Anterior cingulate cortex (tissue), 58 donors: ENCODE measurements at places on chromosomes 1 and 21.

DNA sequence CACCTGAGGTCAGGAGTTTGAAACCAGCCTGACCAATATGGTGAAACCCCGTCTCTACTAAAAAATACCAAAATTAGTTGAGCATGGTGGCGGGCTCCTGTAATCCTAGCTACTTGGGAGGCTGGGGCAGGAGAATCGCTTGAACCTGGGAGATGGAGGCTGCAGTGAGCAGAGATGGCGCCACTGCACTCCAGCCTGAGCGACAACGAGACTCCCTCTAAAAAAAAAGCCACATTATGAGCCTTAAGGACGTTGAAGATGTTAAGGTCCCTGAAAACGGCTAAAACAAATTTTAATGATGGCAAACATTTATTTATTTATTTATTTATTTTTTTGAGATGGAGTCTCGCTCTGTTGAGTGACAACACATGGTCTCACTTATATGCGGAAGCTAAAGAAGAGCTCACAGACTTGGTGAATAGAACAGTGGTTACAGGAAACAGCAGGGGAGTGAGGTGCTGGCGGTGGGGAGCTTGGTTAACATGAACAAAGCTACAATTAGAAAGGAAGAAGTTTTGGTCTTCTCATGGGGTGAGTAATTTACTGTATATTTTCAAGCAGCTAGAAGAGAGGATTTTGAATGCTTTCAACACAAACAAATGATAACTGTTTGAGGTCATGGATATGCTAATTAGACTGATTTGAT, 47.1 kb downstream of the TCP10L start:
- no peak for DNase-seq

DNA sequence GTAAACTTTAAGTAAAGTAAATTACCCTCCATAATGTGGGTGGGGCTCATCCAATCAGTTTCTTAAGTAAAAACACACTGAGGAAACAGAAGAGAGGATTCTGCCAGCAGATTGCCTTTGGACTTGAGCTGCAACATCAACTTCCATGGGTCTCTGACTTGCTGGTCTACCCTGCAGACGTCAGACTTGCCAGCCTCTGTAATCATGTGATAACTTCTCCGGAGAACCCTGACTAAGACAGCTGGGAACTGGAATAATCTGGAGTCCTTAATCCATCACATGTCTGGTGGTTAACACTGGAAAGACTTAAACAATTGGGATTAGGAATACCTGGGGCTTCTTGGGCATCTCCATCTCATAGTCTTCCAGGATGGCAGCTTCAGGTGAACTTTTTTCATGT, 13.2 kb upstream of the CEP350 start:
- DNase-seq: no peak

DNA sequence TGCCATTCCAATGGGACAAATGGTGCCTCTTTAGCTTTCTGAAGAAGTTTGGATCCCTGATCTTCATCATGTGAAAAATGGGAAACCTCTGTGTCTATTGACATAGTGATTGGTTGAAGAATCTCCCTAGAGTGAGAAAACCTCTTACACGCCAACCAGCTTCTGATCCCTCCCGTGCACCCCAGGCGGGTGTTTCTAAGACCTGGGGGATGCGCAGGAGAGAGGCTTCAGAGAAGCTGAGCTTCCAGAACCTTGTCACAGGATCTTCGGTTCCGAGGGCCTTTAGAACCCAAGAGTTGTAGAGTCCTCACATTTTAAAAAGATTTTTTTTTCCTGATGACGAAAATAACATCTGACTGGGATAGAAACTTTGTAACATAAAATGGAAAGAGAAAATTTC, 11.3 kb downstream of the PODN start:
- no peak for DNase-seq

GRCh38 chr1:236472850-236473788, 50.7 kb upstream of the LGALS8 start:
- no peak for DNase-seq

GRCh38 chr1:21299780-21300395, 9.6 kb upstream of the ECE1 start:
- no peak for DNase-seq

DNA sequence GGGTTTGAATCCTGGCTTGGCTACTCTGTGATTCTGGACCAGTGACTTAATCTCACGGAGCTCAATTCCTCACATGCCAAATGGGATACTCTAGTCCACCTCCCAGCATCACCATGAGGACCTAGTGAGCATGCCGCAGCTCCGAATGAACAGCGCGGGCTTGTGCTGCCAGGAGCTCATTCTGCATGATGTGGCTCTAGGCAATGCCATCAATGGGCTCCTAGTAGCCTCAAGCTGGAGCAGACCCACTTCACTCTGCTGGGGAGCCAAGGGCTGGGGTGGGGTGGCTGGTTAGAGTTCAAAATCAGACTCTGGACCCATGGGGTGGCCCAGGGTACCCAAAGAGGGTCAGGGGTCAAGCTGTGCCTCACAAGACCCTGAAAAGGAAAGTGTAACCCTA, 41.5 kb downstream of the CDK18 start:
- DNase-seq: no peak

DNA sequence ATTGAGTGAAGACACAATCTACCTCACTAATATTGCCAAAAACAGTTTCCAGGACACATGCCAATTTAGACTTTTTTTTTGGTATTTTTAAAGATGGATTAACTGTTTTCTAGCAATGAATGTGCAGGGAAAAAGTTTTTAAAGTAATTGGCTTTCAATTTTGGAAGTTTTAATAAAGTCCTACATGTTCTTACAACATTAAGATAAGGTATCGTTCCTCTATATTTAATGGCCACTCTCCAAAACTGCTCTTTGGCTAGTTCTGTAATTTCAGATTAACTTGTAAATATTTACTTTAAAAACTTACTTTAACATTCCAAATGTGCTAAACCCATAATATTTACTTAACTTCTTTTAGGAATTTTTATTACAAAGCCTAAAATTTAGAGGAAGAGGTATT, 1332.2 kb upstream of the PRMT6 start:
- no peak for DNase-seq

- no peak for DNase-seq
Measured at GRCh38 chr1:47809301-47810084, 187.7 kb downstream of the TRABD2B start.

- DNase-seq: no peak
Measured at GRCh38 chr1:94674876-94675275, 133.3 kb upstream of the F3 start.

DNA sequence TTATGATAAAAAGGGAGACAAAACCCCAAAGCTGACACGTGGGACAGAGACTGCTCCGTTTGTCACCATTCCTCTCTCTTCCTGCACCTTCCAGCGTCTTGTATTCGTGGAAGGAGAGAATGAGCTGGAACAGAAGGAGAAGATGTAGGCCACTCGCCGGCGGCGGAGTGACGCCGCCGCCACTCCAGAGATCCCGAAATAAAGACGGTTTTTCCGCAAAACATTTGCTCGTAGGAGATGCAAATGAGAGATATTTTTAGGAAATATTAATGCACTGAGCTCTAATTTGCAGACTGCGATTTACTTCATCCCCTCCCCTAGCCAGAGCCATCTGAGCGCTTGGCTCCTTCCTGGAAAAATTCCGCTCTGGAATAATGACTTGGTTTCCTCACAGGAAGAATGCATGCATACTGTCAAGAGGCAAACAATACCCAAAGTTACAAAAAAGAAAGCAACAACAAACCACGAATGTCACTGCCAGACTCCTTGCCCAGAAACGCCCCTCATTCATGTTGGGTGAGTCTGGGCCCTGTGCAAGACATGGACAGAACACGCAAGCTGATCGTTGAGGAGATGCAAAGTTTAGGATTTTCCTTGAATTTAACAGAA, 18.0 kb upstream of the ADARB1 start:
- no peak for DNase-seq

GRCh38 chr1:230246551-230246950, 179.5 kb downstream of the GALNT2 start:
- no peak for DNase-seq

- DNase-seq: no peak
Measured at GRCh38 chr1:203448521-203449061, 27.0 kb upstream of the PRELP start.

GRCh38 chr1:47696737-47697441, 259.0 kb downstream of the FOXD2 start:
- no peak for DNase-seq

- peak; percentile 28 for DNase-seq
Measured at GRCh38 chr1:66050123-66050522, 257.4 kb downstream of the PDE4B start.

DNA sequence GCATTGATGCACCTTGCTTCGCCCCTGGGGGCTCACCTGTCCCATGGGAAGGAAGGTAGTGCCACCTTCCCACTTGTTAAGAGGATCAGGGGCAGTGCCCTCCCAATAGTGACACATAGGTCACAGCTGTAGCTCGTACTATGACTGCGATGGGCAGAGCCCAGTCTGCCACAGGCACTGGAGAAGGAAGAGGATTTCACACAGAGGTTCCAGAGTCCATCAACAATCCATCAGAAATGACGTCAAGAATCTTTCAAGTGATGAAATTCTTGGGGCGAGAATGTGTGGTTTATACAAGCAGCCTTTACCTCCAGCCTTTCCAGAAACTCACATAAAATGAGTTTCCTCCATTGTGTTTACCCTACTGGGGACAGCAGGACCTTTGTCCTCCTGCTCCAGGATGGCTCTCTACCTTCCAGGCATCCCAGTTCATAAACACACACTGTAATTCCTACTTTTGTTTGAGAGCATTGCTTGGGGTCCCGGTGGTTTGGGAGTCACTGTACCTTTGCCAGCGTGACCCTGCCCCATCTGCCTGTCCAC, 260.6 kb upstream of the VAMP3 start:
- DNase-seq: no peak

- no peak for DNase-seq
Measured at GRCh38 chr1:164369698-164370365, 189.2 kb upstream of the PBX1 start.

GRCh38 chr21:45615145-45615711, 28.3 kb upstream of the PCBP3 start:
- no peak for DNase-seq

DNA sequence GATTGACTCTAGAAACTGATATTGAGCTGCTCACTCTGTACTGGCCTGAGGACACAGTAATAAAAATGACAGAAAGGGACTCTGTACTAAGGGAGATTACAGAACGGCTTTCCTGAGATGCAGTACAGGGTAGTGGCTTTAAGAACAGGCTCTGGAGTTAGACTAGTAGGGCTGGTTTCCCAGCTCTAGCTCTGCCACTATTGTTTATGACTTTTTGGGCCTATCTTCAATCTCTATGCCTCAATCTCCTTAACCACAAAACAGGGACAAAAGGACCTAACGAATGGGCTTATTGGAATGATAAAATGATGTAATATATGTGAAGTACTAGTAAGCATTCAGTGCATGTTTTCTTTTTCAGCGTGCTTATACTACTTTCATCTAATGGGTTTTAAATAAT, 1.4 kb downstream of the DEPDC1 start:
- DNase-seq: no peak

- DNase-seq: no peak
Measured at GRCh38 chr1:57530206-57530910, 106.5 kb upstream of the DAB1 start.

GRCh38 chr1:103513711-103514110, 11.8 kb upstream of the RNPC3 start:
- no peak for DNase-seq

DNA sequence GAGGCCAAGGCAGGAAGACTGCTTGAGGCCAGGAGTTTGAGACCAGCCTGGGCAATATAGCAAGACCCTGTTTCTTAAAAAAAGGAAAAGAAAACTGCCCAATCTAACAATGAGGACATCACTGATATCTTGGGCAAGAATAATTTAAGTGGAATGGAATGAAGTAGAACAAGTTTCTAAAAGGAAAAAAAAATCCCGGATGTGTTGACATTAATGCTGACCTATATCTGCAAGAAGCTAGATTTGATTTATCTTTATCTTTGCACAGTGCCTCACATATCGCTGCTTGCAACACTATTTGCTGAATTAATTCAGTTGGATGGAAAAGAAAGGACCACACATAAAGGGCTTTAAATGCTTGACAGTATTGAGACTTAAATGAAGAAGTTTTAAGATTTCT, 27.8 kb downstream of the DIPK1A start:
- DNase-seq: no peak

DNA sequence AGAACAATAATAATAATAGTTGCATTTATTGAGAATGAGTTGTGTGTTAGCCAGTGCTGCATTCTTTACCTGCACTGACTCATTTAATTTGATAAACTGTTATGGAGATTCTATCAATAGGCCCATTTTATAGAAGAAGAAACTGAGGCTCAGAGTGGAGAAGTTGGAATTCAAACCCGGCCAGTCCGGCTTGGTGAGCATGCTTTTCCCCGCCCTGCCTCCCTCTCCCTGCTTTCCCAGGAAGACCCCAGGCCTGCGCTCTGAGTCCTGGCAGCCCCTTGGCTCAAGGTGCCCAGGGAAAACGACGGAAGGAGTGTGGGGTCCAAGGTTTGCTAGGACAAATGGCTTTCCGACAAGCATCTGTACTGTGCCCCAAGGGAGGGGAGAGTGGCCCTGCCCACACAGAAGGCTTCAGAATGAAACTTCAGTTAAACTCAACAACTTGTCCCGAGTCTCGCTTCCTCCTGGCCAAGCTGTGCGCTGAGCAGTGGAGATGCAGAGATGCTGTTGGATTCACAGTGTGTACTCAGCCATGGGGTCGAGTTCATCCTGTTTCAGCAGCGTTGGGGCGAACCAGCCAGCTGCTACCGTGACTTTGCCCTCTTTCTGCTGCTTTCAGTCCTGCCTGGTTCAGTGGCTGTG, 23.3 kb upstream of the PADI6 start:
- no peak for DNase-seq

GRCh38 chr1:41239988-41240610, 2.0 kb downstream of the SCMH1 start:
- no peak for DNase-seq

GRCh38 chr1:235067396-235068157, 61.1 kb downstream of the TOMM20 start:
- peak; percentile 43 for DNase-seq

DNA sequence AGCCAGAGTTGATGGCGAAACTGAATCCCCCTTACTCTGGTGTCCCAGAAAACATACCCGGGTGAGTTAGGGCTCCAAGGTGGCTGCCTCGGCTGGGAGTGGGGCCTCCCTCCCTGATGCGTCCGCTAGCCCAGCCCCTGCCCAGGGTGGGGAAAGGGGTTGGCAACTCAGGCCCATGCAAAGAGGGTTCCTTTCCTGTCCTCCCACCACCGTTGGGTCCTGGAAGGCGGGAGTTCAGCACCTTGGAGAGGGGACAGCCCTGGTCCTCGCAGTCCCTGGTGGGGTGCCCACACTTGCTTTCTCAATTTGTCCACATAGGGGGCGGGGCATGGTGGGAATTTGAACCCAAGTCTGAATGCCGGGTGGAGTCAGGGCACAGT, 6.1 kb downstream of the SRM start:
- no peak for DNase-seq

DNA sequence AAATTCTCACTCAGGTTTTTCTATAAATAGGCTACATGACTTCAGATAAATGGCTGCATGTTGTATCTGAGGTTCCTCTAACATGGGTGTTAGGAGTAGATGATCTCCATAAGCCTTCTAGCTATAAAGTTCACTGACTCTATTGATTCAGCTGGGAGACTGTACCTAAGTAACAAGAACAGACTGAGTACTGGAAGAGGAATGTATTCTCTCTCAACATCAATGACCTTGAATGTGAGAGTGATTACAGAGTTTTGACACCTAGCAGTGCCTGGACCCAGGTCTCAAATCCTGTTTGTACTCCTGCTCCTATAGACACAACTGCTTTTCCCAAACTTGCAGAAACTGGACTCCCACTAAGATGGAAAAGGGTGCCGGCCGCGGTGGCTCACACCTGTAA, 8.6 kb upstream of the SLC19A2 start:
- no peak for DNase-seq

- DNase-seq: no peak
Measured at GRCh38 chr1:18761948-18762840, 97.3 kb downstream of the TAS1R2 start.
